ENCODE measurements at places on chromosomes 4 and X.

DNA sequence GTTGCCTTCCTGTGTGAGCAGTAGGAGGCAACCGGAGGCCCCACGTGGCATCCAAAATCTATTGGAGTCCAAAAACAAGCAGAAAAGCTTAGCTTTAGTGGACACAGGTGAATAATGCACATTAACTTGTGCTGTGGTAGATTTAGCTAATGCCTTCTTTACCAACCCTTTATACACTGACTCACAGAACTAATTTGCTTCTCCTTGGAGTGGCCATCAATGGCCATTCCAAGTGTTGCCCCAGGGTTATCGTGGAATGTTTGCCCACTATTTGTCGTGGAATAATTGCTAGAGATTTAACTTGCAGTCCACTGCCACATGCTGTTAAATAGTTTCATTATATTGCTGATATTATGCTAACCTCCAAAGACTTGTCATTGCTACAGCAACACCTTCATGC is 729.1 kb downstream of the STPG2 start:
- no peak for DNase-seq

DNA sequence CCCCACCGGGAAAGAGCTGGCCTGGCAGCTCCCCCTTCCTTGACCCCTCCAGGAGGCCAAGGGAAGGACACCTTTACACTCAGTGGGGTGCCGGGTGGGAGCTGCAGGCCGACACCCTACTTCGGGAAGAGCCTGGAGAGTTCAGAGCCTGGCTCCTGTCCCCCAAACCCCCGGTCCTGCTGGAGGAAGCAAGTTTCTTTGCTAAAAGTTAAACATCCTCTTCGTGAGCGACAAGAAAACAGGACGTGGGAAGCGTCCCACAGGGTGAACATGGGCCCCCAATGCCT is 2.4 kb upstream of the FTSJ1 start:
- DNase-seq: no peak

DNA sequence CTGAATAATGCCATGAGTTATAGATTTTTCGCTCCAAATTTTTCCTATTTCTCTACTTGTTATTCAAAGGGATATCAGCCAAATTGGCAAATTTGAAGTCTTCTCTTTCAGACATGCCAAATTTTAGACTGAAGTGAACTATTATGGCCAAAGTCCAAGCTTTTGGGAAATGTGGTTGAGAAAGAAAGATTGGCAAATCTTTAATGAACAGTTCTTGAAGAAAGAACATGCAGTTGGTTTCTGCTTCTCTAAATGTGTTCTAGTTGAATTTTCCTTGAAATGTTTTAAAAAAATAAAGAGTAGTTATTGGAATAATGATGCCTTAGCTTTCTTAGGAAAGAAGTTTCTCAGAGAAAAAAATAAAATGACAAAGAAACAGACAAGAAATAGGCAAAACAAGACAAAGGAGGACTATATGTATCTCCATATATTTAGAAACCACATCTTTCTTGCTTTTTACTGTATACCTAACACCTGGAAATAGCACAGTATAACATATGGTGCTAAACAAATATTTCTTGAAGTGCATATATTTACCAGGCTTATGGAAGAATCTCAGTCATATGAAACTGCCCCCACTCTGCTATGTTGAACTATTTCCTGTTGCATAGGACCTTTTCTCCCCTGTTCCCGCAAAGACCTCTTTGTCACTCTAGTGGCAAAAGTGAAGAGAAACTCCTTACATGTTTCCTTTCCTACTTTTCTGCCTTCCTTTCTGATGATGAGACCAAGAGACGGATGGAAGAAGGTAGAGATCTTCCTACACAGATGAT is 250.0 kb downstream of the ARHGAP24 start:
- peak; percentile 18 for DNase-seq

DNA sequence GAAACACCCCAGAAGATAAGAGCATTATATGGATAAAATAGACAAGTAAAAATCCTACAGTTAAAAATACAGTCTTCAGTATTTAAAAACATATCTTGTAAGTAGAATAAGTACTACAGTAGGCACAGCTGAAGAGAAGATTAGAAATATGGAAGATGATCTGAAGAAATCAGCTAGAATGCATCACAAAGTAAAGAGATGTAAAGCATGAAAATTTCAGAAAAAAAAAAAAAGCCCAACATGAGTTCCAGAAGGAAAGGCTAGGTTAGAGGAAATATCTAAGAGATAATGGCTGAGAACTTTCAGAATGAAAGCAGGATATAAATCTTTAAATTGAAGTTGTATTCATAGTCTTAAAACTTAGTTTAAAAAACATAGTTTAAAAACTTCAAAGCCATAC is 21.0 kb downstream of the EPGN start:
- no peak for DNase-seq

DNA sequence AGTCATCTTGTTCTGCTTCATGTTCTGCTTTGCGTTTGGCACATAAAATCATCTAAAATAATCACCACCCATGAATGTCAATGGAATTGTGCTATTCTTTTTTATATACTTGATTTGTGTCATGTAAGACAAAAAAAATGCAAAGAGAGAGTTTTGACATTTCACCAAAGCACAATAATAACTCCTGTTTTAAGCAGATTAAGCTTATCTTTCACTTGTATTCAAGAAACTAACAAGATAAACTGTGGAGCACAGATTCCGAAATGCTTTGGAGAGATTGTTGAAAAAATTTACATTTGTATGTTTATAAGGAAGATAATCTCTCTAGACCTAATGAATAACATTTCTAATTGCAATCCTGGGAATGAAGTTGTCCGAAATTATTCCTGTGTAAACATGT is 225.1 kb upstream of the ANXA10 start:
- DNase-seq: no peak

GRCh38 chrX:113804819-113805218 is 779.1 kb upstream of the HTR2C start:
- no peak for DNase-seq

DNA sequence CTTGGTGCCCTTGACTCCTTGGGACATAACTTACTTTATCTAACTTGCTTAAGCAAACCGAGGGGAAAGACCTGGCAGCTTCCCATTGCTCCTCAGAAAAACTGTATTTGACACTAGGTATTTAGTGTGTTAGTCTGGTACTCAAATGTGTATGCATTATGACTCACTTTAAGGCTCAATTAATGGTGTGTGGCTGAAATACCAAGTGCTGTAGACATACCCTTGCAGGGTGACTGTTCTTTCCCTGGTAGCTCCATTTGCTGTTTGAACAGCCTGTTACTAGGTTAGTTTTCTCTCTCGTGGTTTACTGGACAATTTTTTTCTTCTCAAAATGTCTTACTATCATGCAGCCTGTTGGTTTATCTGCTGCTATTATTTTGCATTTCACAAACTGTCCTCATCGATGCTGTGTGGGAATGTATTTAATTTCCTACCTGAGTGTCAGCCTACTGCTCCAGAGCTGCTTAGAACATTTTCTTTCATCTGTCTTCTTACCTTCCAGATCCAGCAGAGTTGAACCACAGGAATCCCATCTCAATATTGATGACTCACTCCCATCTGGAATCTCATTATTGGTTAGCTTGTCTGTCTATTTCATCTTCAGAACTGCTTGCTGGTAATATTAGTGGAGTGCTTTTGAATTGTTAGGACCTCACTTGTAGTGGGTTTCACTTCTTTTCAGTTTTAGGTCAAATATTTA is 158.0 kb upstream of the FAT1 start:
- DNase-seq: peak; percentile 72

GRCh38 chr4:37423310-37423709 is 178.8 kb downstream of the NWD2 start:
- no peak for DNase-seq

DNA sequence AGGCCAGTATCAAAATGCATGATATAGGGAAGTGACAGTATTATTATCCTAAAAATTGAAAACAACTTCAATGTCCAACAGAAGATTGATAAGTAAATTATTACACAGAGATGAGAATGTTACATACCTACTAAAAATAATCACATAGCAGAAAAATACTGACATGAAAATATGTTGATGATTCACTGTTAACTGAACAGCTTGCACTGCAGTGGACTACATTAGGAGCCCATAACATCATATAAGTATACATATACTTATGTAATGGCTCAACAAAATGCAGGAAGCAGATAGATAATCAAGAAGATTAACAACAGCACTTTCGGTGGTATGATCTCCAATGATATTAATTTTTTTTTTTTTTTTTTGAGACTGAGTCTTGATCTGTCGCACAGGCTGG is 7.1 kb downstream of the CLOCK start:
- DNase-seq: peak; percentile 29

GRCh38 chr4:132297346-132297745 is 851.7 kb upstream of the PCDH10 start:
- peak; percentile 26 for DNase-seq

DNA sequence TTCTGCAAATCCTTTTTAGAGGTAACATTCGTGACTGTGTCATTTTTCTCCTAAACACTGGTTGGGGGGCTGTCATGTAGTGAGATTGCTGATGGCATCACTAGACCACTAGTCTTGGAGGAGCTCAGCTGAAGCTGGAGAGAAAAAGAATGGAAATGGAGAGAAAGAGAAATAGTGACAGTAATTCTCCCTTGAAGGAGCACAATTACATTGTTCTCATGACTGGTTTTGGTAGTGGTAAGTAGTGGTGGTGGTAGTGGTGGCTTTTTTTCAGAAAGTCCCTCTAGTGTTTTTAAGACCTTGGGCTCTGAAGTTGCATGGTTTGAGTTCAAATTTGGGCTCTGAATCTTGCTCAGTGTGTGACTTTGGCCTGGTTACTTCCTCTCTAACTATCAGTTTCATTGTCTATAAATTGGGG is 99.8 kb downstream of the LARP7 start:
- DNase-seq: no peak

DNA sequence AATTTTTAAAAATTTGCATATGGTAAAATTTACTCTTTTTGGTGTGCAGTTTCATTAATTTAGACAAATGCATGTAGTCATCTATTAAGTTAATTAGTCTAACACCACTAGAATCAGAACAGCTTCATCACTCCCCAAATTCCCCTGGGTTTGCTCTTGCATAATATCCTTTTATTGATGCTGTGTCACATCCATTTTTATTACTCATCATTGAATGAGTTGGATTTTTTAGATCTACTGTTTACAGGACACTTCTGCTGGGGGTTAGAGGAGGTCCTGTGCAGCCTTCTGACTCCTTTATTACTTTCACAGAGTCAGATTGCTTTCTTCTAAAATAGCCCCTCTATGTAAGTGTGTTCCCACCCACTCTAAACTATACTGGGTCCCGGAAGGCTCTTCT is 65.9 kb downstream of the MTHFD2L start:
- DNase-seq: peak; percentile 50

DNA sequence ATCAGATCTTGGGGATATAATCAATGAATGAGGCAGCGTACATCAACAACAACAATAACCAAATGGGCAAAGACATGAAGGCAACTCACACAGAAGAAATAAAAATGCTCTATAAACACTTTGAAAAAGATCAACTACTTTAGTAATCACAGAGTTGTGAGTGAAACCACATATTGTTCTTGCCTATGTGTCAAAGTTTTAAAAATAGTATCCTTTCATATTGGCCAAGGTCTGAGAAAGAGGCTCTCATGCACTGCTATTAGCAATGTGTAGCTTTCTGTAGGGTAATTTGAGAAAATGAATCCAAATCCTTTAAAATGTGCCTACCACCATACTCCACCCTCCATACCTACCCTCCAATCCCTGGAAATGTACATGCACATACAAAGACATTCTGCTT is 25.0 kb downstream of the COQ2 start:
- DNase-seq: no peak

GRCh38 chr4:76594173-76594572 is 159.1 kb downstream of the SHROOM3 start:
- DNase-seq: no peak

DNA sequence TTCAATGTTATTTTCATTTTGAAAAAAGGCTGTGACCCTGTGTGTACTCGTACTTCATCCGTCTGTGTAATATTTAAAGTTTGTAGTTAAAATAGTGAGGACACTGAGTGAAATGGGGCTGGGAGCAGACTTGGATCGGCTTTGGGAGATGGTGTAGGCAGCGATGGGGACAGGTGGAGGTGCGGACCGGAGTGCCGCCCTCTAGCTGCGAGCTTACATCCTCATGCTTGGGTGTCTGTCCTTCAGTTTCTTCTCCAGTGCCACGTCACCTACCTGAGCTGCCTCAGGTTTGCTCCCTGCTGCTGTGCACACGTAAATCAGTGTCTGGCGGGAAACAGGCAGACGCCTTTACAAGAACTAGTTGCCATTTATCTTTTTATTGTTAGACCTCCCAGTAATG is 146.1 kb downstream of the GPR143 start:
- DNase-seq: no peak

- DNase-seq: peak; percentile 30
Measured at GRCh38 chr4:169305651-169306050, 34.9 kb upstream of the SH3RF1 start.

DNA sequence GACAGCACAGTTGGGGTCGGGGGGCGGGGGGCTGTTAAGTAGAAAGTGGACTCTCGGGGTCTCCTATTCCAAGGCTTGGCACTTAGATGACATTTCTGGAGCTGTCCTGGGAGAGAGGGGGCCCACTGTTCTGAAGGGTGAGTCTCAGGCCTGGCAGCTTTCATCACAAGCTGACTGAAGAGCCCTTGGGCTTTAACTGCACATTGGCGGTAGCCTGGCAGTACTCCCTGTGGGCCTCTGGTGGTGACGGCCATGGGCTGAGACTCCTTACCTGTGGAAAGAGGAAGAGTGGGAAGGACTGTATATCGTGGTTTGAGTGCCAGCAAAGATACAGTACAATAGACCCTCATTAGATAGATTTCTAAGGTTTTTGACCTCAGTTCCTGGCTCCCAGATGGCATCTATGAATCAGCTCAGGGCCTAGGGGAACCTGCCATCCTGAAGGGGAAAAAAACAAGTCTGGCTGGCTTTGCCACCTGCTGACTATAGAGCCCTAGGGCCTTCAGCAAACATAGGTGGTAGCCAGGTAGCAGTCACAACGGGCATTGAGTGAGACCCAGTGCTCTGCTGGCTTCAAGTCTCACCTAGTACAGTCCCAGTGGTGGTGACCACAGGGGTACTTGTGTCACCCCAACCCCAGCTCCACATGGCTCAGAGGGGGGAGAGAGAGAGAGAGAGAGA is 87.9 kb downstream of the ANKRD17 start:
- no peak for DNase-seq

DNA sequence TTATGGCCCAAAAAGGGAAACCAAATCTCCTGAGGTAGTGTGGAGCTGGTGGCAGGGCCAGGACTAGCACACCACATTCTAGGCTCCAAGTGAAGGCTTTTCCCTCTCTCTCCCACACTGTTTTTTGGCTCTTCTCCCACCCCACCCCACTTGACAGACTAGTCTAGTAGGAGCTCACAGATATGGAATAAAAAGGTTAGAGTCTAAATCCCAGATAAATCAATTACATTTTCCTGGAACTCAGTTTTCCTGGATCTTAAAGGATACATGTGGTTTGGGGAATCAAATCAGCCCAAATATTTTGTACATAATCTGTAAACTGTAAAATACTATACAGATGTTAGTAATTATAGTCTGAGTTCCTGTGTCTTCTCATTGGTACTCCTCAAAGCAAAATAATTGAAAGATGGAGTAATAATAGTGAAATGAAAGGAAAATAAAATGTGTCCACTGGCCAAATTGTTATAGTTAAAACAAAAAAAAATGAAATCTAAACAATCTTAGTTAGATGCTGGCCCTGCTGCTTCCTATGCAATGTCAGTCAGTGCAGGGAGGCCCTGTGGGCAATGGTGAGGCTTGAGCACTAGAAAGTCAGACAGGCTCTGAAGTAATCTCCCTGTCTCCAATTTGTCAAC is 370.4 kb upstream of the CPEB2 start:
- DNase-seq: no peak

All from choroid plexus epithelial cell (primary cell).